Activated CD8-positive, alpha-beta T cell treated with anti-CD3 and anti-CD28 coated beads, Interleukin-2, amount 10 ng/mL, durations not matched to agents 7 days and 5 days (primary cell): ENCODE measurements at places on chromosomes 16 and 17. TPM values are rescaled to one million over a fixed set of nuclear protein-coding genes. Genes with fewer than 3 reads are reported as not detected.

The MINK1 gene
- 68.1 TPM for total RNA-seq

The SSTR5 gene
- not detected for total RNA-seq

The CCL14 gene
- not detected for total RNA-seq

The KRTAP4-6 gene
- total RNA-seq: not detected

The C1QTNF8 gene
- total RNA-seq: not detected

The RBFOX1 gene
- not detected for total RNA-seq

The QRICH2 gene
- total RNA-seq: 3.7 TPM

The PRM1 gene
- not detected for total RNA-seq

The SLC47A1 gene
- not detected for total RNA-seq

The GUCY2D gene
- total RNA-seq: not detected

The PTGES3L gene
- 0.37 TPM for total RNA-seq

The HBZ gene
- total RNA-seq: not detected

The PHF12 gene
- total RNA-seq: 66.5 TPM

The ESRP2 gene
- total RNA-seq: 0.18 TPM

The MAPT gene
- total RNA-seq: not detected

The RAB37 gene
- total RNA-seq: 19.6 TPM

The TBC1D28 gene
- not detected for total RNA-seq

The RRAD gene
- total RNA-seq: 0.34 TPM

The ADCY7 gene
- 225 TPM for total RNA-seq

The SLFN14 gene
- not detected for total RNA-seq

The GGT6 gene
- total RNA-seq: not detected

The ABCC3 gene
- total RNA-seq: not detected

The TMED6 gene
- total RNA-seq: 1.4 TPM

The HSD17B1 gene
- total RNA-seq: 0.60 TPM

The ERAL1 gene
- total RNA-seq: 46.3 TPM

The PRAC1 gene
- not detected for total RNA-seq

The COX6A2 gene
- total RNA-seq: not detected

The FOXN1 gene
- total RNA-seq: not detected

The MT3 gene
- 7.5 TPM for total RNA-seq

The PDK2 gene
- total RNA-seq: 21.2 TPM

The RAP1GAP2 gene
- total RNA-seq: 11.0 TPM

The ALOX15 gene
- total RNA-seq: not detected

The KRTAP17-1 gene
- not detected for total RNA-seq

The TBC1D3K gene
- total RNA-seq: not detected

The TMEM238L gene
- total RNA-seq: not detected

The ABHD15 gene
- total RNA-seq: 21.7 TPM

The SLX4 gene
- total RNA-seq: 16.5 TPM

The SMTNL2 gene
- total RNA-seq: not detected

The CCDC200 gene
- total RNA-seq: not detected

The MARCHF10 gene
- not detected for total RNA-seq

The ZPBP2 gene
- total RNA-seq: not detected
